Stimulated activated CD8-positive, alpha-beta memory T cell treated with anti-CD3 and anti-CD28 coated beads, Interleukin-7, amount 100 ng/mL, for 1 hour (primary cell): ENCODE measurements at places on chromosomes 2 and 18.
A peak's percentile ranks its signal among the peaks of the same experiment; 100 is the strongest.

DNA sequence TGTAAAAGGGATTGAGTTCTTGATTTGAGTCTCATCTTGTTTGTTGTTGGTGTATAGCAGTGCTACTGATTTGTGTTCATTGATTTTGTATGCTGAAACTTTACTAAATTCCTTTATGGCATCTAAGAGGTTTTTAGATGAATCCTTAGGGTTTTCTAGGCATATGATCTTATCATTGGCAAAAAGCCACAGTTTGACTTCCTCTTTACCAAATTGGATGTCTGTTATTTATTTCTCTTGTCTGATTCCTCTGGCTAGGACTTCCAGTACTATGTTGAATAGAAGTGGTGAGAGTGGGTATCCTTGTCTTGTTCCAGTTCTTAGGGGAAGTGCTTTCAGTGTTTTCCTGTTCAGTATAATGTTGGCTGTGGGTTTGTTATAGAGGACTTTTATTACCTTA, 4.8 kb downstream of the ANKAR start:
- no peak for DNase-seq

- no peak for DNase-seq
These were observed 52.3 kb downstream of the GAD1 start for GRCh38 chr2:170869036-170869435.

DNA sequence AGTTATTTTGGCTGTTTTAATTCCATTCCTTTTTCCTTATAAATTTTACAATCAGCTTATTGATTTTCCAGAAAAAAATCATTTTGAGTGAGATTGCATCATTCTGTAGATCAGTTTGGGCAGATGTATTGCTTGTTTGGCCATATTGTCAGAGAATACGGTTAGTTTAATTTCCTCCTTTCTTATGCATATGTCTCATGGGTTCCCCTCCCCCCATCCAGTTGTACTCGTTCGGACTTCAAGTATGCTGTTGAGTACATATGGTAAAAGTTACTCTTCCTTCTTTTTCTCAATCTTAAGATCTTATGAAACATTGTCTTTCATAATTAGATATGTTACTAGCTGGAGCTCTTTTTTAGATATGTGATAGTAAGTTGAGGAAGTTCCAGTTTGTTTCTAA, 131.2 kb upstream of the TTC27 start:
- no peak for DNase-seq

DNA sequence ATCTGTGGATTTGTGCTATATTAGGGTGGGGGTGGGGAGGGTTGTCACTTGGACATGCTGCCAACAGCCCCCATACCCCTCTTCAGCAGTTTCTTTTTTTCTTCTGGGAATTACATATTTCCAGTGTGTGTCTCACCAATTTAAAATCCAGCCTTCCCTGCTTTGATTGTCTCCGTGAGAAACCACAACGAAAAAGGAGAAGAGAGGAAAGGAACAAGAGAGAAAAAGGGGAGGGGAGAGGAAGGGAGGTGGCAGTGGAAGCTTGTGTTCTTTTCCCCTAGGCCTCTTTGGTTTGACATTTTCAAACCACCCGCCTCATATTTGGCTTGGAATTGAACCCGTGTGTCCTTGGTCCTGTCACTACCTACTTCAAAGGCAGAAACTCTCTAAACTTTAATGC, 860 bp downstream of the CTNNA2 start:
- no peak for DNase-seq

DNA sequence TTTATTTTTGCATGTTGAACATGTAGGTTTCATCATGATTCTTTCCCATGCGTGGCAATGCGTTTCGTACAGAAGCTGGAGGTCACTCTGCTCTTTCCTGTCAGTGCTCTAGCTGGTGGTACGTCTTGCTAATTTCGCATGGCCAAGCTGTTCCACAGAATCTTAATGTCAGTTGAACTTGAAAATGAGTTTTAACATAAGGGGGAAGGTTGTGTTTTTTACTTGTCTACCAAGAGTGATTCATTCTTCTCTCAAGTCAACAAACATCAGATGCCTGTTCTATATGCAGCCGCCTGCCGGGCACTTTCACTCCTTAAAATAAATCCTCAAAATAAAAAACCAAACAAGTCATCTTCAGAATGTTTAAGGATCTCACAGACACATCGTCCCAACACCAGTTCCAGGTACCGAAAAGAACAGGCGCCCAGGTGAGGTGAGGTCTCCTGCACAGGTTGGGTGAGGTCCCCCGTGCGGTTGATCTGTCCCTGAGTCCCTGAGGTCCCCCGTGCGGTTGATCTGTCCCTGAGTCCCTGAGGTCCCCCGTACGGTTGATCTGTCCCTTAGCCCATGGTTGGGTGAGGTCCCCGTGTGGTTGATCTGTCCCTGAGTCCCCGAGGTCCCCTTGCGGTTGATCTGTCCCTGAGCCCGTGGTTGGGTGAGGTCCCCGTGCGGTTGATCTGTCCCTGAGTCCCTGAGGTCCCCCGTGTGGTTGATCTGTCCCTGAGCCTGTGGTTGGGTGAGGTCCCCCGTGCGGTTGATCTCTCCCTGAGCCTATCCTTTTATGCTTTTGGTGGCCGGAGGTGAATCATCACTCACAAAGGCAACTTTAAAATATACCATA, 57.0 kb upstream of the KCNG2 start:
- DNase-seq, result no peak

GRCh38 chr2:216959433-216959832, 99.6 kb upstream of the TNP1 start:
- DNase-seq, result no peak

DNA sequence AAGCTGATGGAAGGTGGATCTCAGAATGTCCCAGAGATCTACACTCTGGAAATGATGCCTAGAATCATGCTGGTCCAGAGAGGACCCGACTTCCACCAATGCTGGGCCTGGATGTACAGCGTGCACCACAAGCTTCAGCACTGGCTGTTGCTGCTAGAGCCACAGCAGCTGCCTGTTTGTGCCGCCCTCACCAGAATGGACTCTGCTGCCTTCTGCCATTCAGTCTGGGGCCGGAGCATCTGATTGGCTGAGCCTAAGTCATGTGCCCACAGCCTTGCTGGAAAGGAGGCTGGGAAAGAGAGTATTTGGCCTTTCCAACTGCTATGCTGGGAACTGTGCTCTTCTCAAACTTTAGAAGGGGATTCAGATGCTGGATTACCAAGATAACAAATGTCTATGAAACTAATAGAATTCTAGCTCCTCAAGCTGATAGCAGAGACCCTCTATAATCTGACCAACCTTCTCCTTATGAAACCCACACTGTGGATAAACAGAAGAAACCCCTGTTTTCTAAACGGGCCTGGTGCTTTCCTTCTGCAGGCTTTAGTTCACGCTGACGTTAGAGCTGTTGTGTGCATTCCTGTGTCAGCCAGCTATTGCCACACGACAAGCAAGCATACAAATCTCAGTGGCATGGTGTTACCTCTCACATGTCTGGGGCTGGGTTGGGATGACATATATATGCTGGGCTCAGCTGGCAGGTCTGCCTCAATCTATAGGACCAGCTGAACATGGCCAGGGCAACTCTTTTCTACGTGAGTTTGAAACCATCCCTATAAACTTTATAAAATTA, 4.1 kb upstream of the LOXHD1 start:
- DNase-seq, result no peak

- no peak for DNase-seq
These were observed 201.7 kb downstream of the NAPG start for GRCh38 chr18:10727477-10727876.

- peak; percentile 23 for DNase-seq
These were observed 23.5 kb upstream of the C18orf32 start for GRCh38 chr18:49510393-49511115.

GRCh38 chr2:54341656-54342055, 85.6 kb upstream of the TSPYL6 start:
- DNase-seq, result no peak

DNA sequence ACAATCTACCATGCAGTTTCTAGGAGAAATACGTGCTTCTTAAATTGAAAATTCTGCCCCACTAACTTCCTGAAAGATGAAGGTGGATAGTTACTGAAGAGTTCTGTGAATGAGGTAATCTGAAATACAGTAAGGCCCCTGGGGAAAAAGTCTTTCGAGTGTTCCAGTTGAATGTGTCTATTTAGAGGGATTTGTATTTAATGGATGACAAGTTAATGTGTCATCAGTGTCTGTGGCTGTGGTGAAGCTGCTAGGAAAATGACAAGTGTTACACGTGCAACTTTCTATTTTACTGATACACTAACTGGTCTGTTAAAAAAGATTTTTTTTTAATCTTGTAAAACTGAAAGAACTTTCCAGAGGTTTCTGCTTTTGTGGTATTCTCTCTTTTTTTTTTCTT, 384.6 kb downstream of the STK39 start:
- no peak for DNase-seq

- no peak for DNase-seq
These were observed 64.8 kb upstream of the ALKAL2 start for GRCh38 chr2:352696-353095.

- no peak for DNase-seq
These were observed 315.5 kb upstream of the MYT1L start for GRCh38 chr2:2646433-2647051.

DNA sequence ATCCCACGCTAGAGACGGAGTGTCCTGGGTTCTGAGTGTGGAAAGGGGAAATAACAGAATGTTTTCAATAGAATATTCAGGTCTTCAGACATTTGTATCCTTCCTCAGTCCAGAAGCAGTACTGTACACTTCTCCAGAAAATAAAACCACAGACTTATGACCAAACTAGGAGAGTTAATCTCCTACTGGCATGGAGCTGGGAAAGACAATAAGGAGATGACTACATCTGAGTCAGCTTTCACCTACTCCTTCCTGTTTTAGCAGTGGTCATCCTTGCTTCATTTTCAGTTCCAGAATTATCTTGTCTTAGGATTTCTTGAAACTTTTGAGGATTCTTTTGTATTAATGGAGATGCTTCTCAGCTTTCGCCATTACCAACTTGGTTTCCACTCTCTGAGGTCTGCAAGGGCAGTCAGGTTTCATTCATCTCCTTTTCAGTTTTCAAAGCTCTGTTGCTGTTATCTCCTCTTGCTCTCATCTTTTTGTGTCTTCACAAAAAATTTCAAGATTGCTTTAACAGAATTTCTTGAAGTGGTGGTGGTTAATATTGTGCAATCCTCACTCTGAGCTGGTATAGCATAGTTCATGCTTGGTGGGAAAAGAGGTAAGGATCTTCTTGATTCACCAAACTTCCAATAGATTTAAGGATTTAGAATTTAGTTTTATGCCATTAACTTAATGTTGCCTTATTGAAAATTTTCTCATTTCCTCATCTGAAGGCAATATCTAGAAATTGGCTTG, 23.7 kb upstream of the NR4A2 start:
- no peak for DNase-seq

DNA sequence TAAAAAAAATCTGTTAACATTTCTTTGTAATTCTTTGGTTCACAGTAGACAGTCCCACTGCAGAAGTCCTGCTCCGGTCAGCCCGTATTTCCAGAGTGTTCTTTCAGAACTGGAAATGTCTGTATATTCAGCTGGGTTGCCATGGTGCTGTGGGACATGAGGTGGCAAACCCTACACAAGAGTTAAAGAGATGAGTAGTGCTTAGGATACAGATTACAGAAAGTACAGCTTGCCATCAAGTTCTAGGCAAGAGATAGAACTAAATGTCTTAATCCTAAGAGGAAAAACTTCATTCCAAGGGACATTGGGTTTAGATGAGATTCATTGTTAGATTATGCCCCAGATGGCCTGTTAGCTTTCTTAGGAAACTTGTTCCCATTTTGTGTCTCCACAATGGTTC, 60.1 kb downstream of the FMNL2 start:
- DNase-seq, result no peak

DNA sequence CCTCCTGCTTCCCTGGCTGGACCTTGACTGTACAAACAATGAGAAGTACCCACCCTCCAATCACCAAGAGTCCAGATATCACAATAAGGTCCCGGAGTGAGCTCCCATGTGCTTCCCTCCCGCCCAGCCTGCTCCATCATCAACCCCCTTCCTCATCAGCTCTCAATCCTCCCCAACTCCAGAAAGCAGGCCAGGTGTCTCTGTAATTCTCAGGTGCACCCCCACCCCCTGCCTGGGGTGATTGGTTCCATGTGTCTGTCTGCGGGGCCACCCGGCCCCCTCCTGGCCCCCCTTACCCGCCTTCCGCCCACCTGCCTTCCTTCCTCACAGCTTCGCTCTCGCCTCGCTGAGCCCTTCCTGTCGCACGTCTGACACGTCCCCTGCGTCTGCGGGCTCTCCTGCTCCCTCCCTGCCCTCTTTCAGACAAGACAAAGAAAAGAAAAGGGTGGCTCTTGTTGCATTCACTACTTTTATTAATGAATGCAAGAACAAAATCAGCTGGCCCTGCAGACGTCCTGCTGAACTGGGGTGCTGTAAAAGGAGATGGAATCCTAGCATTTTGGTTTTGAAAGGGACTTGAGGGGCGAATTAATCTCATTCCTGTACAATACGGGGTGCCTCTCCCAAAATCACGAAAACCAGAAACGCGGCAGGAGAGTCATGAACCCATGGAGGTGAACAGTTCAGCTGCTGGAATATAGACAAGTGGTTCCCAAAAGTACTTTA, 26.5 kb upstream of the IGFBP2 start:
- no peak for DNase-seq

- no peak for DNase-seq
These were observed 148.7 kb upstream of the ZEB2 start for GRCh38 chr2:144668493-144669110.

GRCh38 chr2:6449343-6449742, 416.4 kb downstream of the CMPK2 start:
- no peak for DNase-seq

DNA sequence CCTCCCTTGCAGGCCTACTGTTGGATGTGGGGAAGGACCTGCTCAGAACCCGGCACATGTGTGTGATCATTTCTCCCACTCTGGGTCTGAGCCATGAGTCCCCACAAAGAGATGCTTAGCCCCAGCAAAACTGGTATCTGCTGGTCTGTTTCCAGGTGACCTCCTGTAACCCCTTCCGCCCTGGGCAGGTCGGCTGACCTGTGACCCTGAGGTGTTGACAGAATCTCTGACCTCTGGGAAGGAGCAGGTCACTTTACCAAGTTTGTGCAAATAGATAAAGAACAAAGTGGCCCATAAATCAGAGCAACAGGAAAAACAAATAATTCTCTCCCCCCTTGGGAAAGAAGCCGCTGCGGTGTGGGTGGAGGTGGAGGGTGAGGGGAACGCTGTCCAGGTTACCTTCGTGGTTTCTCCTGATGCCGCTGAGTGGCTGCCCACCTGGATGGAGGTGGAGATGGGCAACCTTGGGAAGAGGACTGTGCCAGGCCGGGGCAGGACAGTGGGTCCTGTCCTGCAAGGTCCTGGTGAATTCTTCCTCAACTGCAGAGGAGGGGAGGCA, 174.0 kb upstream of the MYCN start:
- no peak for DNase-seq

- no peak for DNase-seq
These were observed 7.7 kb downstream of the CD302 start for GRCh38 chr2:159790323-159790722.

DNA sequence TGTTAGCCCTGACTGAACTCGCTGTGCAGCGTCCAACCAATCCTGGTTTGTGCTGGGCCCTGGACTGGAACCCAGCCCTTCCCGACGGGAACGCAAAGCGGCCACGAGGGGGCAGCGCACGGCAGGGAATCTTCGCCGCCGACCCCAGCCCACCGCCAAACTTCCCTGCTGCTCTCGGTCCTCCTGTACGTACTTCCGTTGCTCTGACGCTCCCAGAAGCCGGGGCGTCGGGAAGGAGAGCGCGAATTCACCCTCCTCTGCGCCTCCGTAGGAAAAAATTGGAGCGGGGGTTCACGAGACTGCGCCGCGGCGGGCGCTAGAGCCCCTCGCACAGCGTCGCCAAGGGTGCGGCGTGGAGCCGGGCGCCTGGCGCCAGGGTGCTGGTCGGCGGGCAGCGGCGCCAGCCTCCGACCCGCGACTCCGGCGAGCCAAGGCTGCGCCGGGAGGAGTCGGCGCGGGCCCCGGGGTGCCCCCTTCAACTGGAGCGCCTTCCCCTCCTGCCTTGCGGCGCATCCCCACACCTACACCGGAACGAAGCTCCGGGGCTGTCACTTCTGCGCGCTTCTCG, 873 bp upstream of the SH3RF3 start:
- DNase-seq, result peak; percentile 30
